ENCODE measurements at places on chromosomes 11 and 22. TPM values are rescaled to one million over a fixed set of nuclear protein-coding genes. Genes with fewer than 3 reads are reported as not detected.
A peak's percentile ranks its signal among the peaks of the same experiment; 100 is the strongest.

- H3K36me3 ChIP-seq, result no peaks in the 10 kb centered on the region
- no peak for DNase-seq
- H3K27me3 ChIP-seq, result no peaks in the 10 kb centered on the region
- H3K4me1 ChIP-seq, result peaks cover 11% of the 10 kb centered on the region
Observed at GRCh38 chr22:28268171-28268570, 349.1 kb upstream of the PITPNB start.

- no peaks in the 10 kb centered on the region for H3K4me1 ChIP-seq
- no peak overlapping the region for H3K4me3 ChIP-seq
- H3K27ac ChIP-seq, result no peak overlapping the region
- H3K36me3 ChIP-seq, result no peaks in the 10 kb centered on the region
- no peak for DNase-seq
- no peaks in the 10 kb centered on the region for H3K27me3 ChIP-seq
Observed at GRCh38 chr22:22893891-22894739, 6.5 kb downstream of the IGLL5 start.

The RPL27A gene
- total RNA-seq, result 749 TPM

The RELT gene
- not detected for total RNA-seq

DNA sequence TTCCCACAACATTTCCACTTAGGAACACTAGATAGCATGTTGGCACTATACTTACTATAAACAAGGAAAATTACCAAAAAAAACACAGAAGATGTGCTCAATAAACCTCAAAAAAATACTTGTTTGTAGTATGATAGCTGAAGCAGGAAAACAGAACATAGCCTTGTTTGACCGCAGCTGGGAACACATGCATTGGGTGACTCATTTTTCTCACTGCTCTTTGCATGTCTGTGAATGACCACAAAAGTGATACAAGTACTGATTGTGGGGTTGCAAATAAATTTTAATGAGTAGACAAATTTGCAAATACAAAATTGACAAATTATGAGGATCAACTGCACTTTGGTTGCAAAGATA is 22.8 kb upstream of the GUCY1A2 start:
- H3K27me3 ChIP-seq, result no peaks in the 10 kb centered on the region
- no peak for DNase-seq
- H3K36me3 ChIP-seq, result no peaks in the 10 kb centered on the region
- no peak overlapping the region for H3K4me3 ChIP-seq

DNA sequence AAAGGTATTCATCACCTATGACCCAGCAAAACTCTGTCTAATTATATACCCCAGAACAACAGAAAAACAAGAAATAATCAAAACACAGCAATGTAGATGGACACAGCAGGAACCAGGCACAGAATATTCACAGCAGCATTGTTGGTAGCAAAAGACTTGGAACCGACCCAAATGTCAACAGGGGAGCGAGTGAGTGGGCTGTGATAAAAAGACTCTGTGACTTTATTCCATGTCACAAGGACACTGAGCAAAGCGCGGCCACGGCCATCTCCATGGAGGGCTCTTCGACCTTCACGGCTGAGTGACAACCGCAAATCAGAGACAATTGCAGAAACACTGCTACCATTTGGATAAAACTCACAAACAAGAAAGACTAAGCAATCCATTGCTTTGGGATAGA is 1373.1 kb downstream of the TBC1D22A start:
- H3K27ac ChIP-seq, result no peak overlapping the region
- H3K4me3 ChIP-seq, result no peak overlapping the region
- H3K4me1 ChIP-seq, result no peaks in the 10 kb centered on the region

DNA sequence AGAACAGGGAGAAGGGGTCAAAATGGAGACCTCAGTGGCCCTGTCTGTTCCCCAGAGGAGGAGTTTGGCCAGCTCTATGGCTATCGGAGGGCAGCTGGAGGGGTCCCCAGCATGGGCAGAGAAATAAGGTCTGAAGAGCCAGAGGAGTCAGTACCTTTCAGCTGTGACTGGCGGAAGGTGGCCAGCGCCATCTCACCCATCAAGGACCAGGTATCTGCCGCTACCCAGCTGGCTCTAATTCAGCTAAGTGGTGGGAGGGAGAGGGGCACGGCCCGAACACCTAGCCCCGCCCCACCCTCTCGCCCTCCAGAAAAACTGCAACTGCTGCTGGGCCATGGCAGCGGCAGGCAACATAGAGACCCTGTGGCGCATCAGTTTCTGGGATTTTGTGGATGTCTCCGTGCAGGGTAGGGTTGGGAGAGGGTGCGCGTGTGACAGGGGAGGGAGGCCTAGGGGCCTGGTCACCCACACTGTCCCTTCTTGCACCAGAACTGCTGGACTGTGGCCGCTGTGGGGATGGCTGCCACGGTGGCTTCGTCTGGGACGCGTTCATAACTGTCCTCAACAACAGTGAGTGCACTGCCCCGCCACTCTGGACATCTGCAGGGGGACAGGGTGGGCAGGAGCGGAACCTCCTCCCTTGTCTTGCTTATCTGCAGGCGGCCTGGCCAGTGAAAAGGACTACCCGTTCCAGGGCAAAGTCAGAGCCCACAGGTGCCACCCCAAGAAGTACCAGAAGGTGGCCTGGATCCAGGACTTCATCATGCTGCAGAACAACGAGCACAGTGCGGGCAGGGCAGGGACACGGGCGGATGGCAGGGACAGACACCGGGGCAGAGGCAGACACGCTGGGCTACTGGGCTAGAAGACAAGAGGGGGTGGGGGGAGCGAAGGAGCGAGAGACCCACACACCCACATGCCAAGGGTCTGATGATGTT is 2.8 kb downstream of the CTSW start:
- no peak for DNase-seq
- H3K36me3 ChIP-seq, result peaks cover 54% of the 10 kb centered on the region
- H3K27ac ChIP-seq, result no peak overlapping the region
- H3K4me3 ChIP-seq, result no peak overlapping the region
- no peaks in the 10 kb centered on the region for H3K27me3 ChIP-seq

- DNase-seq, result peak; percentile 22
- no peaks in the 10 kb centered on the region for H3K27me3 ChIP-seq
- no peak overlapping the region for H3K27ac ChIP-seq
- no peaks in the 10 kb centered on the region for H3K4me1 ChIP-seq
- H3K36me3 ChIP-seq, result peaks cover 61% of the 10 kb centered on the region
Observed at GRCh38 chr22:24411256-24412004, 16.0 kb upstream of the ADORA2A start.

The CHEK1 gene
- 19.3 TPM for total RNA-seq

- DNase-seq, result no peak
- no peak overlapping the region for H3K4me3 ChIP-seq
- no peaks in the 10 kb centered on the region for H3K36me3 ChIP-seq
- peaks cover 42% of the 10 kb centered on the region for H3K4me1 ChIP-seq
Observed at GRCh38 chr22:40443732-40444131, 73.3 kb downstream of the SGSM3 start.

DNA sequence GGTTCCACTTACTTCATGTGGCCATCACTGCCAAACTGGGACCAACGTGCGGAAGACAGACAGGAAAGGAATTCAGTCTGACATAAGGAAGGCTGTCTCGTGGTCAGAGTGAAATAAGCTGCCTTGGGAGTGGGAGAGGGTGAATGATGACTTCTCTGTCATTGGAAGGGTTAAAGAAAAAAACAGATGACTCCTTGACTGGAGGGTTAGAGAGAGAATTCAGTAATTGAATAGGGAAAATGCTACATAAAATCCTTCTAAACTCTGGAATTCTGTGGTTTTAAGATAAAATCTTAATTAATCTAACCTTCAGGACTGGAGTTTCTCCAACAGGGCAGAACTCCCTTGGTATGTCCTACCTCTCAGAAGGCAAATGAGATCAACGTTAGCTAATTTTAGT is 33.8 kb downstream of the RAB30 start:
- no peak overlapping the region for H3K27ac ChIP-seq
- no peak overlapping the region for H3K4me3 ChIP-seq
- no peaks in the 10 kb centered on the region for H3K27me3 ChIP-seq
- no peak for DNase-seq
- H3K36me3 ChIP-seq, result no peaks in the 10 kb centered on the region

The GPR83 gene
- total RNA-seq, result not detected

- H3K27ac ChIP-seq, result no peak overlapping the region
- no peak overlapping the region for H3K4me3 ChIP-seq
- no peaks in the 10 kb centered on the region for H3K4me1 ChIP-seq
Observed at GRCh38 chr11:12990162-12990480, 19.0 kb upstream of the RASSF10 start.

DNA sequence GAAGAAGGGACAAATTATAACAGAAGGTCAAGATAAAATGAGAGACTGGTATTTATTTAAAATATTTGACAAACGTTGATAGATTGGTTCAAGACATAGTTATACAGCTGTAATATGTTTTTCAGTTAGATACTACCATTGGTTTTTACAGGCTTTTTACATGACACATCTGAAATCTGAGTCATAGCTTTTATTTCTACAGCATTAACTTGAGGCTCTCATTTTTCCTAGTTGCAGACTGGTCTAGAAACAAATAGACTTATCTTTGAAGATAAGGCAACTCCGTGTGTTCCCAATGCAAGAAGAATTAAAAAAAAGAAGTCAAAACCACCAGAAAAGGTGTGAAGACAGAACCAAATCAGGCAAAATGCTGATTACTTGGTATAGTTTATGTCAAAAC is 31.3 kb downstream of the CEP57 start:
- H3K4me3 ChIP-seq, result no peak overlapping the region
- peaks cover 51% of the 10 kb centered on the region for H3K36me3 ChIP-seq
- H3K27me3 ChIP-seq, result no peaks in the 10 kb centered on the region
- peak; percentile 29 for DNase-seq
- no peak overlapping the region for H3K27ac ChIP-seq
- no peaks in the 10 kb centered on the region for H3K4me1 ChIP-seq

The UBQLN3 gene
- total RNA-seq, result not detected

- DNase-seq, result no peak
- peaks cover 39% of the 10 kb centered on the region for H3K36me3 ChIP-seq
- H3K27me3 ChIP-seq, result no peaks in the 10 kb centered on the region
- peak overlapping the region; percentile 74 for H3K4me3 ChIP-seq
Observed at GRCh38 chr11:65183201-65183891, 1.6 kb downstream of the CAPN1 start.

- DNase-seq, result no peak
- H3K4me1 ChIP-seq, result no peaks in the 10 kb centered on the region
- H3K27ac ChIP-seq, result no peak overlapping the region
- no peak overlapping the region for H3K4me3 ChIP-seq
- H3K27me3 ChIP-seq, result peaks cover 62% of the 10 kb centered on the region
Observed at GRCh38 chr22:26068571-26068970, 100.7 kb upstream of the SEZ6L start.

The RASGRP2 gene
- total RNA-seq, result 9.1 TPM

GRCh38 chr22:27594474-27595134 is 207.0 kb downstream of the MN1 start:
- H3K4me3 ChIP-seq, result no peak overlapping the region
- DNase-seq, result no peak
- no peaks in the 10 kb centered on the region for H3K27me3 ChIP-seq
- H3K36me3 ChIP-seq, result no peaks in the 10 kb centered on the region
- H3K4me1 ChIP-seq, result no peaks in the 10 kb centered on the region

The GAS2 gene
- total RNA-seq, result 3.5 TPM

- H3K36me3 ChIP-seq, result no peaks in the 10 kb centered on the region
- no peak for DNase-seq
- no peaks in the 10 kb centered on the region for H3K4me1 ChIP-seq
- no peak overlapping the region for H3K27ac ChIP-seq
Observed at GRCh38 chr11:90723475-90723874, 500.6 kb upstream of the CHORDC1 start.

All from stomach (tissue), 19 donors.